ENCODE measurements at places on chromosomes 1 and 21.

GRCh38 chr1:48576565-48576964 lies 104.6 kb upstream of the SPATA6 start:
- no peak for DNase-seq

- peak; percentile 74 for DNase-seq
These were observed 61.6 kb downstream of the PTGS2 start for GRCh38 chr1:186618401-186619170.

DNA sequence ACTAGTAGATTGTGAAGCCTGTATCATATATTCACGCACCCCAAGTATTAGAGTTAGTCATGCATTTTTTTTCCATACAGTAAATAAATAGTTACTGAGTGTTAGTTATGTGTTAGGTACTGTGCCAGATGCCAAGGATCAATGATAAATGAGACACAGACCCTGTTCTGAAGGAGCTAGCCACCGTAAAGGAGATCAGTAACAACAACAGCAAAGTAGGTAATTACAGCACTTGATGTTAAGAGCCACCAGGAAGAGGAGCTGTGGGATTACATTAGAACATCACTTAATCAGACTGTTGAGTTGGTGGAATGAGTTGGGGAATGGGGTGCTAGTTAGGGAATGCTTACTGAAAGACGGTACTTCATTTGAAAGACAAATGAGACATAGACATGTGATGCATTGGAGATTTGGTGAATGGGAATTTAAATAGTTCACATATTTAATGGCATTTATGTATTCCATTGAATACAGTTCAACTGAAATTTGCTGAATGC lies 21.0 kb downstream of the PRKAA2 start:
- DNase-seq = no peak

- no peak for DNase-seq
These were observed 45.3 kb downstream of the KCTD3 start for GRCh38 chr1:215612391-215612790.

DNA sequence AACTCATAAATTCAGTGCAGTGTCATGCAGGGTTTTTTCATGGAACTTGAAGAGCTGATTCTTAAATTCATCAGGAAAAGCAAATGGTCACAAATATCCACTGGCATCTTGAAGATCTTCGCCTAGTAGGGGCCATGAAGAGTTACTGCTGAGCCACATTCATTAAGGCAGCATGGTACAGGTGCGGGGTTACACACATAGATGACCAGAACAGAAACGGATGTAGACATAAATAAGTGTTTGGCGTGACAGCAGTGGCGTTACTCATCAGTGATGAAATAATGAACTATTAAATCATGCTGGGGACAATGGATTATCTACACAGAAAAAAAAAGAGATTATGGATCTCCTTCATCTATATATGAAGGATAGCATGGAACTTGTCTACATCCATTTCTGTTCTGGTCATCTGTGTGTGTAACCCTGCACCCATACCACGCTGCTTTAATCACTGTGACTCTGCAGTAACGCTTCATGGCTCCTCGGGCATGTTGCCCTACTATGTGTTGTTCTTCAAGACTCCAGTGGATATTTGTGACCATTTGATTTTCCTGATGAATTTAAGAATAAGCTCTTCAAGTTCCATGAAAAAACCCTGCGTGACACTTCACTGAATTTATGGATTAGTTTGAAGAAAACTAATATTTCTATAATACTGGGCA lies 161.3 kb downstream of the GALNT2 start:
- no peak for DNase-seq

DNA sequence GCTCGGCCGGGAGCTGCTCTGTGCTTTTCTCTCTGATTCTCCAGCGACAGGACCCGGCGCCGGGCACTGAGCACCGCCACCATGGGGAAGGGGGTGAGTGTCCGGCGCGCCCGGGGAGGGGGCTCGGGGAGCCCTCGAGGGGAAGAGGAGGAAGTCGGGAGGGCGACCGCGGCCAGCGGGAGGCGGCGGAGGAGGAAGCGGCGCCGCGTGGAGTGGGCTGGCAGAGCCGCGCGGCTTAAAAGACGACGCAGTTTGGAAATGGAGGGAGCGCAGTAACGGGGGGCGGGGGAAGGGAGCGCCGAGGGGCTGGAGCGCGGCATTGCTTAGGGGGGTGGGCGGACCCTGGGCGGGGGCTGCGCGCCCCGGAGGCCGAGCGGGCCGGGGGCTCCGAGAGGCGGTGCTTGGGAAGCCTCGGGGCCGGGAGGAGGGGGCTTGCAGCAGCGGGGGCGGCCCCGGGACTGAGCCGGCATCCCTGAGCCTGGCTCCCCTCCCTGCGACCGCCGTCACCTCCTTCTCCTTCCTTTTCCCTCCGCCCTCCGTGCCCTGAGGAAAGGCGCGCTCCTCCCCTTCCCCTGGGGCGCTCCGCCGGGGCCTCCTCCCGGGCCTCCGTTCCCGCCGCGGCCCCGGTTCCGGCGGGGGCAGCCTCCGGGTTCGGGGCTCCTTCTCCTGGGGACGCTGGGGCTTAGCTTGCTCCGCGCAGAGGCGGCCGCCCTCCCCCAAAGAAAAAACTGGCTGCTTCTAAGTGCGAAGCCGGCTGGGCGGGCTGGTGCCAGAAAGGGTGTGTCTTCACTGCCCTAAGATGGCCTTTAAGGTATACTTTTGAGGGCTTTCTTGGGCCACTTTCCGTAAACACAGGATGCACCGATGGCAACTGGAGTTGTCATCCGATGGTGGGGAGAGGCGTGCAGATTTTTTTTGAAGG lies 648 bp downstream of the ATP1A1 start:
- DNase-seq = peak; percentile 67

DNA sequence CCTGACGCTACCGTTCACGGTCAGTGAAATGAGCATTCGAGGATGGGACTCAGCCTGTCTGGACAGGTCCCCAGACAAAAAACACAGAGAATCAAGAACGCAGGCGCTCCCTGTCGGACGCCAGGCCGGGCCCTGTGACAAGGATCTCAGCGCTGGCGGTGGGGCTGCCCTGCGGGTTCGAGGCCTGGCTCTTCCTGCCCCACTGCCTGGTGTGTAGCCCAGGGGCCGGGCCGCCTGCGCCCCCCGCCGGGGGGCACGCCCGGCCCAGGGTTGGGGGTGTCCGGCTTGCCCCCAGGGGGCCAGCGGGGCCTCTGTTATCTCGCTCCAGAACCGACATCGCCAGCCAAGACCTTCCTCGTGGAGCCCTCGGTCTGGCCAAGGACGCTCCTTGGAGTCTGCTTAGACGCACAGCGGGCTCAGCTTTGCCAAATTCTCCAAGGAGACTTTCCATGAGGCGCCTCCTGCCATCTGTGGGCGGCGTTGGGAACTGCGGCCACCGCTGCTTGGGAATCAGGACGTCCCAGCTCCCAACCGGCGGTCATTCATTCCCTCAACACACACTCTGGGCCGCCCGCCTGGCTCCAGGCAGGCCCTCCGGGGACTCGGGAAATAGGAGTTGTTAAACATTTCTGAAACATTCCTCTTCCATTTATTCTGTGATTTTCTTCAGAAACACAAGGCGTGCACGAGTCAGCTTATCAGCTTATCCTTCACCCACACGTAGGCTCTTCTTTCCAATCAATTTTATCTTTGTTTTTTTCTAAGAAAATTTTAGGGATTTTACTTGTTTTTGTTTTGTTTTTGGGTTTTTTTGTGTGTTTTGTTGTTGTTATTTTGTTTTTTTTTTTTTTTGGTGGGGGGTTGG lies 11.3 kb upstream of the RIPK4 start:
- peak; percentile 94 for DNase-seq

DNA sequence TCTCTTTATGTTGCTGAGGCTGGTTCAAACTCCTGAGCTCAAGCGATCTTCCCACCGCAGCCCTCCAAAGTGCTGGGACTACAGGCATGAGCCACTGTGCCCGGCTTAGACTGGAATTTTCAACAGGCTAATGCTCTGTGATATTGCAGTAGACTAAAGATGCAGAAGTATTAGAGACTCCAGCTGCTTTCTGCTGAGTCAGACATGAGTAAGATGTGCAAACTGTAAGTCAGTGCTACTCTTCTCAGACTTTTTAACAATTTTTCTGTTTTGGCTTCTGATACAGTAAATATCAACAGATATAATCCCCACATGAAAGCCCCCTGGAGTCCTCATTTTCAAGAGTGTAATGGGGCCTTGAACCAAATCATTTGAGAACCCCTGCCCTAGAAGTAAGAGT lies 29.3 kb upstream of the NLRP3 start:
- peak; percentile 39 for DNase-seq

- no peak for DNase-seq
These were observed 102.5 kb downstream of the EBNA1BP2 start for GRCh38 chr1:43069461-43070050.

GRCh38 chr1:187051618-187052232 lies 223.0 kb downstream of the PLA2G4A start:
- DNase-seq = peak; percentile 82

DNA sequence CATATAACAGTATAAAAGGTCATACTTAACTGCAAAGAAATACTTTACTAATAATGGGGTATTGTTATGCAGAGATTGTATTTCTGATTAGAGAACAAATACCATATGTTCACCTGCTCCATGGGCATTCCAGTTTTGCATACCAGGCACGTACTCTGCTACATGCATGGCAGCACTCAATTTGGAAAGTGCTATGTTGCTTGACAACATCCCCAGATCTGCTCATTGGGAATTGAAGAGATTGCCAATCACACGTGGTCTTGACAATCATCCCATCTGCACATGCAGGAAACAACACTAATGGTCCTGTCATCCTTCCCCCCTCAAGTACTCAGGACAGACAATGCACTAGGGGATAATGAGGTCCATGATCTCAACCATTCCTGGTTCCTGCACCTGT lies 63.4 kb upstream of the PDE4B start:
- DNase-seq = no peak

DNA sequence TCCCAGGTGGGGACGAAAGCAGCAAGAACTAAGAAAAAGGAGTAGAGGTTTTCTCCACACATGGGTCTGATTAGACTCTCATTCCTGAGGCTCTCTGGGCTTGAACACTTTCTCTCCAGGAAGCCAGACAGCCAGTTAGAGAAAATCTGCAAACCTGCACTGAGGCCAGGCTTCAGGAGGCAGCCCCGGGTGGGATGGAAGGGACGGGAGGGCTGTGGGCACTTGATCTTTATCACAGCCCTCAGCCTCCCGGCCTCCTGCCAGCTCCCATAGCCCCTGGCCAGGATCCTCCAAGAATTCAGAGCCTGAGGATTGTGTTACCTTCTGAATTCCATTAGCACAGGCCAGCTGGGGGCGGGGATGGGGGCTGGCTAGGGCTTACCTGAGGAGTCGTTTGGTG lies 40.1 kb downstream of the SERTAD4 start:
- DNase-seq = no peak

- no peak for DNase-seq
These were observed 28.5 kb upstream of the SELENON start for GRCh38 chr1:25771221-25772114.

DNA sequence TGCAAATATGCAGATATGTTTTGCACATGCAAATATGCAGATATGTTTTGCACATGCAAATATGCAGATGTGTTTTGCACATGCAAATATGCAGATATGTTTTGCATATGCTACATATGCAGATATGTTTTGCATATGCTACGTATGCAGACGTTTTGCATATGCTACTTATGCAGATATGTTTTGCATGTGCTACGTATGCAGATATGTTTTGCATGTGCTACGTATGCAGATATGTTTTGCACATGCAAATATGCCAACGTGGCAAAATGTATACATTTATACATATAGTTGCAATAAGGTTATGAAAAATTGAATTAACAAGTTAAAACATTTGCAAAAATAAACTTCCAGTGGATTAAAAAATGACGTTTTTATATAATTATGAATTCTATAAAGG lies 30.8 kb upstream of the TP53BP2 start:
- no peak for DNase-seq

DNA sequence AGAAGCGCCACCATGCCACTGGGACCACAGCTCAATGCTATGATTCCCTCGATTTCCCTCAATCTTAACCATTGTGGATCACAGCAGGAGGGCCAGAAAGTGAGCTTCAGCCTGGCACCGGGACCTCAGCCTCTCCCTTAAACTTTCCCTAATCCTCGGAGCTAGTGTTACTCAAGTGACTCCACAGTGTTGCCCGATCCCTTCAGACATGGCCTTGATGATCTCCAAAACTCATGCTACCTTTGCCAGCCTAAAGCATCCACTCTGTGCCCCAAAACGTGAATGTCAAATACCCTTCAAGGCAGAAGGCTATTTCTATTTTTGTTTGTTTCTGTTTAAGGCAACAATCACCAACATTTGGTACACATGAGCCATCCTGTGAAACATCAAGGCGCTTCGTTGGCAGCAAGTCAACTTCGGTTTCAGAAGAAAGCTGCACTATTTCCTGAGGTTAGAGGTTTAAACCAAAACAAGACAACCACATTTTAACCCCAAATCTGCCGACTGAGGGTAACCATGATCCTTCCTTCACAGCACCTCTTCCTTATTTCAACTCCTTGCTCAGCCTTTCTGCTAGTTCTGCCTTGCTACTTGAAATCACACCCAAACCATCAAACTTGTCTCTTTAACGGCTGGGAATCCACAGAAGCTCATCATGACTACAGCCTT lies 94.4 kb upstream of the KRTAP19-8 start:
- DNase-seq = no peak

DNA sequence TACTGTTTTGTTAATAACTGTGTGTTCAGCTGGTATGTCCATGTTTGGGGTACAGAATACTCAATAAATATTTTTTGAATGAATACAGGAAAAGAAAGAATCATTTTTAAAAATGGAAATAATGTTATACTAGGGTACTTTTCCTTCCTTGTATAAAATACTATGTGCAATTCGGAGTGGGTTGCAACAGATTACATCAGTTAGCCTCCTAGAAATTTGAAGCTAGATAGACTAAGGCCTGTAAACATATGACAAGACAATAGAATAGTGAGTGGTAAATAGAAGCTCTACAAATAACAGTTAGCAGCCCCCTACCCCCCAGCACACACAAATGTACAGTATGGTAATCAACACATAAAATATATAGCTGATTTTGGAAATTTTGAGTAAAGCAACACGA lies 195.9 kb downstream of the KCNT2 start:
- no peak for DNase-seq

- DNase-seq = peak; percentile 54
These were observed 217.8 kb upstream of the HOOK1 start for GRCh38 chr1:59596956-59597355.

GRCh38 chr1:22216210-22216883 lies 73.5 kb upstream of the WNT4 start:
- no peak for DNase-seq

- DNase-seq = no peak
These were observed 20.0 kb downstream of the HDAC1 start for GRCh38 chr1:32311709-32312393.

DNA sequence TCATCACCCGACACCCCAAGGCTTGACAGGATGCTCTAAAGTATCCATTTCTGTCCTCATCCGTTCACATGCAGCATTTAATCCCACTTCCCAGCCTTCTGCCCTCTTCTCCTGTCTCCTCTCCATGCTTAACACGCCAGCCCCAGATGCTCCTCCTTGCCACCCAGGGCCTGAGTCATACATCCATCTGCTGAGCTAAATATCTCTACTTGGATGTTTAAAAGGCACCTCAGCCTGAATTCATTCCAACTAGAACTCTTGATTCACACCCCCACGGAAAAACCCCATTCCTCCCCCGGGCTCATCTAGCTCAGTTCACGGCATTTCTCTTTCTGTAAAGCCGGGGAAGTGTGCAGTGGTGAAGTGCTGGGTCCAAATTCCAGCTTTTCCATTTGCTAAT lies 27.7 kb downstream of the TEX35 start:
- peak; percentile 66 for DNase-seq

GRCh38 chr1:26122988-26123973 lies 11.7 kb downstream of the PDIK1L start:
- peak; percentile 72 for DNase-seq

GRCh38 chr1:94126651-94127050 lies 5.7 kb upstream of the ABCA4 start:
- no peak for DNase-seq
